Activated CD8-positive, alpha-beta T cell treated with anti-CD3 and anti-CD28 coated beads, Interleukin-2, amount 10 ng/mL, durations not matched to agents 7 days and 5 days (primary cell): ENCODE measurements at places on chromosomes 3 and 15. TPM values are rescaled to one million over a fixed set of nuclear protein-coding genes. Genes with fewer than 3 reads are reported as not detected.

- no peak for DNase-seq
These were observed 259.2 kb downstream of the LSAMP start for GRCh38 chr3:116186049-116186448.

- DNase-seq: no peak
These were observed 24.0 kb downstream of the TFRC start for GRCh38 chr3:196057760-196058331.

The ARPP21 gene
- total RNA-seq: not detected

The SERINC4 gene
- 0.39 TPM for total RNA-seq

The EXD1 gene
- total RNA-seq: not detected

GRCh38 chr15:50146632-50147031 lies 27.6 kb upstream of the ATP8B4 start:
- no peak for DNase-seq

DNA sequence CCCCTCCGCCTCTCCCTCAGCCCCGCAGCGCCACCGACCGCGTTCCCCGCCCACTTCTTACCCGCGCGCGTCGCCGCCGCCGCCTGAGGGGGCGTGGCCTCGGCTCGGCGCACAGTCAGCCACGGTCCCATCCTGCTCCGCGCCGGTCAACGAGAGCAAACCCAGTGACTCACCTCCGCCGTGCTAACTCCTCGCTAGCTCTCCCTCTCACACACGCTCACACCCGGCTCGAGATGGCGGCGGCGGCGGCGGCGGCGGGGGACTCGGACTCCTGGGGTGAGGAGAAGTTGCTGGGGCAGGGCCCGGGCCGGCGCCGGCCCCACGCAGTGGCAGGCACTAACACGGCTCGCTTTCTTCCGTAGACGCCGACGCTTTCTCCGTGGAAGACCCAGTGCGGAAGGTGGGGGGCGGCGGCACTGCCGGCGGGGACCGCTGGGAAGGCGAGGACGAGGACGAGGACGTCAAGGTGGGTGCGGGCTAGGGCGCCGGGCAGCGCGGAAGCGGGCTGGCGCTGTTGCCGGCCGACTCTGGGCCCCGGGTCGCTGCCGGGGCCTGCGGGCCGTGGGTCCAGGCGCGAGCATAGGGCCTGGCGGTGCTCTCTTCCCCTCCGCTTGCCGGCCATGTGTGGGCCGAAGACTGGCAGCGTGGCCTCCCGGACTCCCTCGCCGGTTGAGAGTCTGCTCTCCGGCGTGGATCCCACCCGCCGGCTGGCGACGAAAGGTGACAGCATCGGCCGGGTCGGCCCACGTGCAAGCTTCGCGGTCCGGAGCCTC lies at the start of gene EIF3J:
EIF3J (plus strand) TSS at position 186 of the 773 bp plus-strand sequence; CDS start at position 234, 48 bp downstream.
- peak; percentile 95 for DNase-seq

The TMC3 gene
- total RNA-seq: not detected

The PLA2G4E gene
- not detected for total RNA-seq

DNA sequence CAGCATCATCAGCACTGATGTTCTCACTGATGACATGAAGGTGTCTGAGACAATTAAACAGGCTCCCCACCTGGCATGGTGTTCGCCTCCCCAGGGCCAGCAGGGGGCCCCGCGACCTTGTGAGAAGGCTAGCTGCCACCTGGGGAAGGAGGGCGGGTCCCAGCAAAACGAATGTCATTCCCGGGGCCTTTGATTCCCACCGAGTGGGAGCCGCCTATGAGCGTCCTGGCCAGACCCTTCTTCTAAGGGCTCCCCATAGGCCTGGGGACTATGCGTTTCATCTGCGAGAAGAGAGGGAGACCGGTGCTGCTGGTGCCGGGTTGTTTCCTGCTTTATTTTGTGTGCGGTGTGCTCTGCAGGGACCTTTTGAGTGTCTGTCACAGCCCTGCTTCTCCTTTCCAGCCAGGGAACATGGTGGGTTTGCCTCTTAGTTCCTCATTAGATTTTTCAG lies 20.5 kb upstream of the MINDY4B start:
- peak; percentile 67 for DNase-seq

The MYL3 gene
- not detected for total RNA-seq

- DNase-seq: no peak
These were observed 15.4 kb downstream of the TGM5 start for GRCh38 chr15:43251185-43251870.
